ENCODE measurements at places on chromosomes 5 and 9.

DNA sequence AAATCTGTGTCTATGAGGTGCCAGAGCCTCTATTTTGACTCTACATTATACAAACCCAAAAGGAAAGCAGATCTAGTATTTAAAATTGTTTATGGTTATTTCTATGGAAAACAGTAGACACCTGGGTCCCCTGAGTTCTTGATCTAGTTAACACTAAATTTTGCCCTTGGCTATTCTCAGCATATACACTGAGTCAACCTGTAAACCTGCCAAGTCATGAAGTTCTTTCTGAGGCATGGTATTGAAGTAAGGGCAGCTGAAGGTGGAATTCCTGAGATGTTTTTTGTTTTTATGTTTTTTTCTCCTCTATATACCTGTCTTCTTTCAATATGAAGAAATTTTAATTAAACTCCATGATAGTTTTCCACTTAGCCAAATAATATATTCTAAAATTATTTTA, 120.2 kb downstream of the PDE4D start:
- DNase-seq: no peak

DNA sequence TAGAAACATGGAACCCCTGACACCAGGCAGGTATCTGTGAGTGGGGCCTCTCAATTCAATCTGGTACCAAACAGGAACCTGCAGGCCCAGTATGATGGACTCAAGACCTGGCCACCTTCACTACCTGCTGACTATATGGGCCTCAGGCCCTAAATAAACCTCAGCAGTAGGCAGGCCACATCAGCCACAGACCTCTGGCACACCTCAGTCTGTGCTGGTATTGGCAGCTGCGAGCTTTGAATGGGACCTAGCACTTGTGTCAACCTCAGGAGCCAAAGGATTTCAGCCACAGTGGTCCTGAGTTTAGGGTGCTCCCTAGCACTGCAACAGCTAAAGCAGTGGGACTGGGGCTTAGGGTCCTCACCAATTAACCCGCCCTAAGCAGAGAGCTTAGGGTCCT, 325.5 kb downstream of the ZNF608 start:
- no peak for DNase-seq

DNA sequence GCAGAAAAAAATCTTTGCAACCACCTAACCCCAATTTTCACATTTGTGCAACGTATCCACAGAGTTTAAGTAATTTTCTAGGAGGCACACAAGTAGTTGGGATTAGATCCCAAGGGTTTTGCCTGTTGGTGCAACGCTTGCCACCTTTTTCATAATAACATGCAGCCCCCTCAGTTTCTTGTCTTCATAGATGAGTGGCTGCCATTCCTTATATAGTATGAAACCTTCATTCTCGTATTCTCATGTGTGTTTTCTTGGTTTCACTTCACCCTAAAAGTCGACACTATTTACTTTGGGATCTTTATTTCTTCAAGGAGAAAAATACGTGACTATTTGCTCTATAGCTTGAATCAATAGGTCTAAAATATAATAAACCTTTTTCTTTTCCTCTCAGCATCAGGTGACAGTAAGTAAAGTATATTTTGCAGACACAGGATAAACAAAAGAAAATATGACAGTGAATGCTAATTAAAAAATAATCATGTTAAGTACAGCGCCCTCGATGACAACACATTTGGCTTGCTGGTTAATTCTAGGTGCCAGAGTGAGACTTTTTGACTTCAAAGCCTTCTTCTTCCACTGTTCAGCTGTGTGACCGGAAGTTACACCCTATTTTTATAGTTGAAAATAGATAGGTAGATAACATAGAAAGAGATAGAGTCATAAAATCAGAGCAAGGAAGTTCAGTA, 342.8 kb upstream of the CCNG1 start:
- DNase-seq: no peak

DNA sequence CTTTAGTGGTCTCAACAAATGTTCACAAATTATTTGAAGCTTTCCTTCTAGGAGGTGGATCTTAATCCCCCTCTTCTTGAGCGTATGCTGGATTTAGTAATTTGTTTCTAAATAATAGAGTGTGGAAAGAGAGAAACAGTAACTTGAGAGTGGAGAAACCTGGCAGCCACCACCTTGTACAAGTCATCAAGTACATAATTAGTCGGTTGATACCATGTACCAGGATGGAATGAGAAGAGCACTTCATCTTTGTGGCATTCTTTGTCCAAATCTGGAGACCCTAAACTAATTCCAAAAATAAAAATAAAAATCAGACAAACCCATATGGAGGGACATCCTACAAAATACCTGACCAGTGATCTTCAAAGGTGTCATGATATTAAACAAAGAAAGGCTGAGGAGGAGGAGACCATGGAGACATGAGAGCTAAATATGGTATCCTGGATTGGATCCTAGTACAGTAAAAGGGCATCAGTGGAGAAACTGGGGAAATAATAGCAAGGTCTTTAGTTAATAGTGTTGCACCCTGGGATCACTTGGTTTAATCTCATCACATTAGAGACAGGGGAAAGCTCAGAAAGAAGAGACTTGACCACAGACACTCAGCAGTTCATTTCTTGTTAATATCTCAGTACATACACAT, 147.9 kb downstream of the ASTN2 start:
- DNase-seq: no peak

DNA sequence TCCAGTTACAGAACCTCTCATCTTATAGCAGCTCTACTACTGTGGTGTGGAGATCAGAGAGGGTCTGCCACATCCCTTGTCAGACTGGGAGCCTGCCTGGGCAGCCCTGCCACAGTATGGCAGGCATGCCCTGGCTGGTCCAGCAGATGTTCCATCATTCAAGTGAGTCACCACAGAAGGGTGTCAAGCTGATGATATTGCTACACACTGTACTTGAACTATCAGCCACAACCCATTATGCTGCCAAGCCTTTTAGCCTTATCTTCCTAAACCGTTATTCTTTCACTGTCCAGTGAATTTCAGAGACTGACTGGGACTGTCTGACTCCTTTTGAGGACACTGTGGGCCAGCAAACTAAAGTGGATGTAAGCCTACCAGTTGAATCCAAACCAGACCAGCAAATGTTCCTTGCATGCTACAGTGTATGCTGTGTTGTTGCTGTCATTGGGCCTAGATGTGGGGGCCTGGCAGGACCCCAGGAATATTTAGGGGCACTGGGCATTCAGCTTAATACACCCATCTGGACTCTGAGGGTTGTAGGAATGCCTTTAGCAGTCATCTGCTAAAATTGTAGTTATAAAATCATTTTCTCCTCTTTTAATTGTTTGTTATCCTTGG, 202.6 kb downstream of the NR3C1 start:
- peak; percentile 15 for DNase-seq

GRCh38 chr5:75885849-75886596, 168.8 kb upstream of the POC5 start:
- DNase-seq: no peak

GRCh38 chr5:55387865-55388264, 80.1 kb downstream of the MTREX start:
- no peak for DNase-seq

GRCh38 chr5:109788596-109788995, 98.9 kb downstream of the MAN2A1 start:
- DNase-seq: no peak

DNA sequence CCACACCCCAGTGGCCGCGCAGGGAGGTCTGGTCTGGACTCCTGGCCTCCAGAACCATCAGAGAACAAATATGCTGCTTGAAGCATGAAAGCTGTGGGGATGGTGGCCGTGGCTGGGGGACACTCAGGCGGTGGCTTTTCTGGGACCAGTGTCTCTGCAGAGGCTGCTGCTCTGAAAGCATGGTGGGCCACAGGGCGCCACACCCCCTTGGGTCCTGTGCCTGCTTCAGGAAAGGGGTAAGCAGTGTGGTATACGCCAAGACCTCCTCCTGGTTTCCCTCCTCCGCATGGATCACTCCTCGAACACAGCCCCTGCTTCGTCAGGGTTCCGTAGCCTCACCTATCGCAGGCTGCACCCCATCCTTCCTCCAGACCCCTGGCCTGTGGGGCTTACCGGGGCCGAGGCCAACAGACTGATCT, 19.7 kb upstream of the TERT start:
- DNase-seq: no peak

GRCh38 chr5:142806841-142807267, 36.7 kb downstream of the ARHGAP26 start:
- no peak for DNase-seq

GRCh38 chr5:16179511-16179935, at the start of gene MARCHF11:
Gene MARCHF11, minus strand, starts transcription at chr5:16179791. Its CDS starts 216 bp downstream, at chr5:16179575.
- no peak for DNase-seq

DNA sequence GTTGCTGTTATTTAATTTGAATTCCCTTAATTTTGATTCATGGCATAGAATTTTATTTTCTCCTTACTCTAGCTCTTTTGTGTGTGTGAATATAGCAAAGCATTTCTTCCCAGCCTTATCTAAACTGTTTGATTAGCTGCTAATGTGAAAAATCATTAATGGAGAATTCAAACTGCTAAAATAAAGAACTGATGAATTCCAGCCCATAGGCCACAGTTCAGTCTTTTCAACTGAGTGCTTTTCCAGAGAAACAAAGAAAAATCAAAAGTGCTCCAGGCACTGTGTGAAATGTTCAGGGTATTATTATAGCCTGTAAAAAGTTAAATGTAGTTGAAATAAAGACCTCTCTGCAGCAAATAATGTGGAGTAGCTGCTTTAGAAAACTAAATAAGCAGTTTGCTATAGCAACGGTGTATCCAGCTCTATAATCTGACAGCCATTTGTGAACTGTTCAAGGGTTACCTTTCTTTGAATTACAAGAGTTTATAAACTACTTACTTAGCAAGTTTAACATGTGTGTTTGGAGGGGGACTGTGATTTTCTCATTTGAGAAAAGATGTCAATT, 123.8 kb downstream of the GIN1 start:
- no peak for DNase-seq

DNA sequence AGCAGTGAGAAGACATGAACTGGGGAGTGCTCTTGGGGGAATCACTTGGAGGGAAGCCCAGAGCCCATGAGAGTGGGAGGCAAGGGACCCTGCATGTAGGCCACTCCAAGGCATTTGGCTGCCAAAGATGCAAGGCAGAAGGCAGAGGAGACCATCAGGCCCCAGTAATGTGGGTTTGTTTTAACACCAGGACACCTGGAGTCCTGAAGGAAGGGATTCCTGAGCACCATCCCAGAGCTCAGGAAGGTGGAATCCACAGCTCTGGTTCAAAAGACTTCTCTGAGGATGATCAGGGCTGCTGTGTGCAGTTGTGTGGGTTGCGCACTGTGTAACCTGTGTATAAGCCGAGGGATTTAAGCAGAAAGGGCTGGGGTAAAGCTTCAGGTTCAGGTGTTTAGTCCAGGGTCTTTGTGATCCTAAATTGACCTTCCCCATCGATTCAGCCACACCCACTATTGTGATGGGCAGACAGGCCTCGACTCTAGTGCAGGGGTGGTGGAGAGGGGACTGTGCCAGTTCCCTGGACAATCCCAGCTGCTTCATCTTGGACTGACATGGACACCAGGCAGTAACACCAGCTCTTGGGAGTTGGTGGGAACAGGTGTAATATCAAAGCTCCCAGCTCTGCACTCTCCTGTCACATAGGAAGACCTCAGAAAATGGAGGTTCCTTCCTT, 11.0 kb downstream of the B4GALT7 start:
- DNase-seq: no peak

GRCh38 chr9:75083188-75083970, 4.6 kb downstream of the NMRK1 start:
- DNase-seq: no peak

GRCh38 chr9:14515571-14516198, 177.5 kb downstream of the ZDHHC21 start:
- no peak for DNase-seq

DNA sequence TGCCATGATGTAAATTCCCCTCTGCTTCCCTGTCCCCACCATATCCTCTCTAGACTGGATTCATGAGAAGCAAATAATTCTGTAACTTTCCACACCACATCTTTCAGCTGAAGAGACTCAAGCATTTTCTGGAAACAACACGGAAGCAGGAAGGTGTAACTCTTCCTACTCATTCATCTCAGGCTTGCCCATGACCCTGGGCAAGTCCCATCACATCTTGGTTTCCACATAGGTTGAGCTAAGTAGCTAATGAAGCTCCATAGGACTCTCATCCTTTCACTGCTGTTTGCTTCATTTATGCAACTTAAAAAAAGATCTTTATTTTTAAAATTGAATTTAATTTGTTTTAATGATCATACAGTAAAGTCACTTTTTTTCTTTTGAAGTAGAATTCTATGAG, 32.7 kb upstream of the STARD4 start:
- no peak for DNase-seq

- peak; percentile 44 for DNase-seq
Observed at GRCh38 chr5:58466939-58467338, 7.1 kb upstream of the PLK2 start.

GRCh38 chr5:80959768-80960442, at the start of gene RASGRF2:
Gene RASGRF2, plus strand, starts transcription at chr5:80960363. Its CDS starts 376 bp downstream, at chr5:80960739.
- peak; percentile 43 for DNase-seq

DNA sequence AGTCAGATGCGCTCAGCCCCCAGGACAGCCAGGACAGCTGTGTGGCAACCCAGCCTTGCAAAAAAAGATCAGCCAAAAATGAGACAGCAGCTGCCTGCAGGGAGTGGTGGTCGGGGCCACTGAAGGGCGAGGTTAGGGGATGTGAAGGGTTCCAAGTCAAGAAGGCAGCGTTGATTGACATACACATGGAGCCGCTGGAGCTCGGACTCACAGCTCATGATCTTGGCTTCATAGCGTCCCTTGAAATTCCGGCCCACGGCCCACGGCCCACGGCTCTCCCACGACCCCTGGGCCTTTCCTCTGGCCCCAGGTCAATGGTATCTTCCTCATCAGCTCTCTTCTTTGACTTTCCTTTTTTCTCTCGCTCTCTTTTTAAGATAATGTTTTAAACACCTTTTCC, 390.0 kb upstream of the IRX4 start:
- no peak for DNase-seq

- DNase-seq: no peak
Observed at GRCh38 chr5:73303148-73304079, 130.4 kb downstream of the TMEM174 start.

DNA sequence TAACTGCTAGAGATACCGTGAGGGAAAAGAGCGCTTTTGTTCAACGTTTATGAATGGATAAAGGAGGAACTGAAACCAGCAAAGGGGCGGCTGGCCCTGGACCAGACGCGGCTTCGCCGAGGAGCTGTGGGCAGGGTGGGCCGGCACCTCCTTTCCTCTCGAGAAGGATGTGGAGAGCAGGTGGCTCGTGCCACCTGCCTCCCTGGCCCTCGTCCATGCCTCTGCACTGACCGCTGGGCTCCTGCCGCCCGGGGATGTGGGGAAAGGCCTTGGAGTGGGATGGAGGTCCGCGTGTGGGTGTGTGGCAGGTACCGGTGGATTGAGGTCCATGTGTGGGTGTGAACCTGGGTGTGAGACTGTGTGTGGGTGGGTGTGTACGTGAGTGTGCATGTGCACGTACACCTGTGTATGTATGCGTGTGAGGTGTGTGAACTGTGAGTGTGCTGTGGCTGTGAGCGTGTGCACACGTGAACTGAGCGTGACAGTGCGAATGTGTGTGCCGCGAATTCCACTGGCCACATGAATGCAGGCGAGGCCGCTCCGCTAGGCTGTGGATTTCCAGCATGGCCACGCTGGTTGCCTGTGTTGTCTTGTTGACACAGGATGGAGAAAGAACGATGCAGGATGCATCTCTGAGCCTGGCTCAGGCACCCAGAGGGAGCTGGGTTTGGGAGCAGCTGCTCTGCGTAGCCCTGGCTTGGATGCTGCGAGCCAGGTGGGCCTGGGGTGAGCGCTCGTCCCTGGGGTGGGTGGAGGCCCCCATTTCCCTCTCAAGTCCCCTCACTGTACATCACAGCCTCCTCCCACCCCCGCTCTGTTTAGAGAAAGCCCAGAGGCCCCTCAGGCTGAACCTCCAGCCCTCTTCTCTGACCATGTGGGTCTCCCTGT, 4.4 kb upstream of the CEP72 start:
- DNase-seq: no peak

GRCh38 chr5:5544094-5544663, 121.7 kb downstream of the ICE1 start:
- DNase-seq: no peak

- DNase-seq: no peak
Observed at GRCh38 chr5:171623551-171624097, 162.0 kb upstream of the SMIM23 start.
